ENCODE measurements at places on chromosomes 11 and 22.

GRCh38 chr11:76626921-76627401 is 43.6 kb downstream of the LRRC32 start:
- DNase-seq: no peak

GRCh38 chr11:120893440-120894201 is 130.3 kb upstream of the TBCEL start:
- no peak for DNase-seq

- DNase-seq: no peak
Observed at GRCh38 chr11:61574611-61575010, 6.3 kb downstream of the SYT7 start.

DNA sequence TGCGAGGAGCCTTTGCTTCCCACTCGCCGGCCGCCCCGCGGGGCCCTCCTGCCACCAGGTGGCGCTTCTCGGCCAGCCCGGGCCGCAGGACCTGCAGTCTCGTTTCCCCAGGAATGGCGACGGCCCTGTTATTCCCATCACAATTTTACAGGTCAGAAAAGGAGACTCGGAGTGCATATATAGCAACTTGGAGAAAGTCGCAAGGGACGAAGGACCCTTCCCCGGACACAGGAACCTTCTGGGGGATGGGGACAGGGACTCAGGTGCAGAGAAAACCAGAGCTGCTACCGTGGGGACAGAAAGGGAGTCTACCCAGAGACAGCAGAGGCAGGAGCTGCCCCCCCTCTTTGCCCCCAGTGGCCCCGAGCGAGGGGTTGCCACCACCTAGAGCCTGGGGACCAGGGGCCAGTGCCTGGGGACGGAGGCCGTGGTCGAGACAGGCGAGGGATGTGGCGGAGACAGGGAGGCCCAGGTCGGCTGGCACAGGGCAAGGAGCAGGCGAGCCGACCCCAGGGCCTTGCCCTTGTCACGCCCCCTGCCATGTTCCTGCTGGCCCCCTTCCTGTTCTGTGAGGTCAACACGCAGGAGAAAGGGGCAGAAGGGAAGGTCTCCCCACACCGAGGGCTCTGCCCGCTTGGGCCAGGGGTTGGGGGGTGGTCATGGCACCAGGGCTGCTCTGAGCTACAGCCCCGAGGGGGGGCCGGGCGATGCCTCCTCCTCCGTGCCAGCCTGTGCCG is 3.5 kb upstream of the KRTAP5-6 start:
- DNase-seq: peak; percentile 60

DNA sequence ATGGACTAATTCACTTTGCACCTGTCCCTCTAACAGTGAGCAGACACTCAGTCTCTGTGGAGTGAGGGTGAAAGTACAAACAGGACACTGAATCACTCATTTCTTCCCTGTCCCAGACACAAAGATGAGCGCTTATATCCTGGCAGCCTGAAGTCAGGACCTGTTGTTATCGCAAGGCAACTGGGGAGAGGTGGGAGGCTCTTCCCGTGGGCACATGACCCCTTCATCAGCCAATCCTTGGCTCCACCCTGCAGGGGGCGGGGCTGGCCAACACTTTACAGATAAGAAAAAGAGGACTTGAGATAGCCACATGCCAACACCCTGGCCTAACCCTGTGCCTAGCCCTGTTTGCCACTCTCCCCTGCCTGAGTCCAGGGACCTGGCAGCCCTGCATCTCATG is 29.5 kb upstream of the TESMIN start:
- DNase-seq: peak; percentile 88

DNA sequence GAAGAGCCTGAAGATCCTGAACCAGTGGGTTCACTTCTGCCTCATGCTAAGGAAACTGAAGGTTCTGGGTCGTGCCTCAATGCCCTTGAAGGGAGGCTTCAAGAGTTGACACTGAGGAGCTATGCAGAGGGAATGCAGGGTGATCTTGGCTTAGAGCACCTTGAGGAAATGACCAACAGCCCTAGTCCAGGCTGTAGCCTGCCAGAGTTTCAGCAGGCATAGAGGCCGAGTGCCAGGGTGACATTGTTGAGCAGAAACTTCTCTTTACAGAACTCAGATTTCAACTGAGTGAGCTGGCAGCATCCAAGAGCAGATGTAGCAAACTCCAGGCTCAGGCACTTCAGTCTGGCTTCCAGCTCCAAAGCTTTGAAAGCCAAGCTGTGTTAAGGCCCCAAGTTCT is 23.1 kb upstream of the CAPRIN1 start:
- no peak for DNase-seq

- DNase-seq: peak; percentile 57
Observed at GRCh38 chr11:107457205-107457557, 444 bp downstream of the CWF19L2 start.

DNA sequence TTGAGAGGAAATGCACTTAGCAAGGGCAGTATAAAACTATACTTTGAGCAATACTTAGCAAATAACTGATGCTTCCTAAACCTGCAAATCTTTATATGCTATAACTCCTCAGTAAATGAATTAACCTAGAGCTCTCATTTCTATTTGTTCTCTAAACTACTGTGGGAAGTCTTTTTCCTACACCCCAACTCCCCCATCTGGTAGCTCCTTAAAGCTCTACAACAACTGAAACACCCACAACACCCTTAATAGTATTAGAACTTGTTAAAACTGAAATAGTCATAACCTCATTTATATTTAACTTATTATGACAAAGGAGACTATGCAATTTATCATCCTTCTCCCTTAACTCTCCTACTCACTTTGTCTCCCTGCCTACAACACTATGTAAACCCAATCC is 43.4 kb downstream of the GUCY1A2 start:
- no peak for DNase-seq

DNA sequence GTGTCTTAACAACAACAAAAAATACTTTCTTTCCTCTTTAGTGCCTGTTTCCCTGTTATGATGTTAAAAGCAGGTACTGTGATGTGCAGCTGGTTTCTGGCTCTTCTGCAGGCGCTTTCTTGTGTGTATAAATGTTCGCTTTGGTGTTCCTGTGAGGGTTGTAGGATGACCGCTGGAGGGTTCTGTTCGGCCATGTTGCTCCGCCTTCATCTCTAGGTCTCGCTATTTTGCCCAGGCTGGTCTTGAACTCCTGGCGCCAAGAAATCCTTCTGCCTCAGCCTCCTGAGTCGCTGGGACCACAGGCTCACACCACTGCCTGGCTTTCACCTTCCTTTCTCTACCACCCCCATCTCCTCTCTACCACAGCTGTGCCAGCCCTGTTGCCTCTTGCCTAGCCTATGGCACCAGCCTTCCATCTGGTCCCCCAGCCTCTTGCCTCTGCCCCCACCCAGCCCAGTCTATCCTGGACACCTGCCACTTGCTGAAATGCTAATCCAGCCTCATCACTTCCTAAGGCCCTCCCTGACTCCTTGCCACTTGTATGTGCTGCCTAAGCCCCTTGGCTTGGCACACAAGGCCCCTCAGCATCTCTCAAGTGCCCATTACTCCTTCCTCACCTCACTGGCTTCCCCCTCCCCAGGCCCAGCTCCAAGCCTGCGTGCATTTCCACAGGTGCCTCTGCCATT is 5.5 kb downstream of the LRRC74B start:
- no peak for DNase-seq

DNA sequence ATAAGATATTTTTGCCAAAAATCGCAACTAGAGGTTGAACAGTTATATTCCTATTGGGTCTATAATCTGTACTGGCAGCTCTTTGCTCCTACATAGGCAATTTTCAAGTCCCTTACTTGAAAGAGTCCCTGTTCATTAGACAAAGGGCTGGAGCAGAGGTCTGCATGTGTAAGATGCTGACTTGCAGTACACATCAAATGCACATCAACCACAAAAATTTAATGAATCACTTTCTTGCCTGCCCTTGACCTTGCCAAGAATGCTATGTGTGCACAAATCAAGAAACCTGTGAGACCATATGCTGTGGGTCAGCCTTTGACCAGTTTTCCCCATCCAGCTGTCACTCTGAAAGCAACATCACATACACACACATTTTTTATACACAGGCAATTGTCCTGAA is 661.5 kb downstream of the LRRC4C start:
- no peak for DNase-seq

DNA sequence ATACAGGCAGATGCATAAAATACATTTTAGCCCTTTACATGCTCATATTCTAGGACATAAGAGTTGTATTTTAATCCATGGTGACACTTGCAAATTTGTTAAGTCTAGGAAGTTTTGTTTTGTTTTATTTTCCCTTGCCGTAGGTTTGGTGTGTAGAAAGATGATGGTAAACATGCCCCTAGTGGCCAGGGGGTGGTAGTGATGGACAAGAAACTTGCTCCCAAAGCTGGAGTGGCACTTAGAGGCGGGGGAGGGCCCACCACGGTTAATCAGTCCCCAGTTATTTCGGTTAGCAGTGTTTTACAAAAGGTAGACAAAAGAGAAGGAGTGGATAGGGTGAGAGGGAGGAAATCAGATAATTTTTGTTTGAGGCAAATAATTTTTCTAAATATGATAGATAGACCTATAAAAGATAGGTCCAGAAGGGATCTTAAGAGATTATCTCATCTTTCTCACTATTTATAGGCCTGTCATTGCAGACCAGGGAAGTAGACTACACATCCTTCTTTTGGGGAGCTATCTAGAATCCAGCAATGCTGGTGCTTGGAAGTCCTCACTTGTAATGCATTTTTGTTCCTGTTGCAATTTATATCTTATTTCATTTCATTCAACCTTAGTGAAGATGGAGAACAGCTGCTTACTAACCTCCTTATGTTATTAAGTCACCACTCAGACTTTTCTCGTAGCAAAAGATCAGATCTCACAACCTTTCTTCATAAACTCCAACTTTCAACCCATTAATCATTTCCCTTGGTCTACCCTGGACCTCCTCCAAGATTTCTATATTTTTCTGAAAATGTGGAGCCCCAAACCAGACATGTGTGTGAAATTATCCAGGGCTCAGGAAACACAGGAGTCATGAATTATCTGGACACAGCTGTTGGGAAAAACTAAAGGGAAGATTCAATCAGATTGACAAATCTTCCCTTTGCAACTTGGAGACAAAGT is 5.9 kb upstream of the BDNF start:
- no peak for DNase-seq

GRCh38 chr11:82930229-82930628 is 28.7 kb downstream of the DDIAS start:
- no peak for DNase-seq

- no peak for DNase-seq
Observed at GRCh38 chr11:84383576-84383975, 1097.4 kb upstream of the CCDC90B start.

- no peak for DNase-seq
Observed at GRCh38 chr11:122720107-122720881, 64.8 kb downstream of the UBASH3B start.

DNA sequence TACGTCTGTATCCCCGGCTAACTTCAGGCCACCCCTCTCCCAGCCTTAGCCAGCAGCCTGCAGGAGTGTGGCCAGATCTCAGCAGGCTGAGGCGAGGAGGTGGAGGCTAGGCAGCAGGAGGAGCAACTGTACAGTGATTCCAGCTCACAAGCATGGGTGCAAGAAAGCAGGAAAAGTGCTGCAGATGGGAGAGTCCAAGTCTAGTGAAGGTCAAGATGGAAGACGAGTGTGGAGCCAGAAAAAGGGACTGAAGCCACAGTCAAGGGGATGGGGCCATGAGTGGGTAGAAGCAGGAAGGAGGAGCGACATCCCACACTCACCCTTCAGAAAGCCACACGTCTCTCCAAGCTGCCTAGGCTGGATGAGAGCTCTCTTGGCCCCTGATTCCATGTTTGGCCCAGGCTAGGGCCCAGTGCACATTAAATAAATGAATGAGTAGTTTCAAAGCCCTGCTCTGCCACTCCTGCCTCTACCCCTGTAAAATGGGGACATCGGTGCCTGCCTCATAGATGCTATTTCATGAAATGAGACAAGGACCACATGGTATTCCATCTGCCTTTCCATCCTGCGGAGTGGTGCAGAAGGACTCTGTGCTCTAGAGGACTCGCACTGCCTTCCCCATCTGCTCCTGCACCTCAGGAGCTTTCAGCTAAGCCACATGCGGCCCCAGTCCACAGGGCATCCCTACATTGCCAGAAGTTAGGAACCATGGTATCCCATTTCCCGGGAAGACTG is 2.9 kb downstream of the YDJC start:
- no peak for DNase-seq

DNA sequence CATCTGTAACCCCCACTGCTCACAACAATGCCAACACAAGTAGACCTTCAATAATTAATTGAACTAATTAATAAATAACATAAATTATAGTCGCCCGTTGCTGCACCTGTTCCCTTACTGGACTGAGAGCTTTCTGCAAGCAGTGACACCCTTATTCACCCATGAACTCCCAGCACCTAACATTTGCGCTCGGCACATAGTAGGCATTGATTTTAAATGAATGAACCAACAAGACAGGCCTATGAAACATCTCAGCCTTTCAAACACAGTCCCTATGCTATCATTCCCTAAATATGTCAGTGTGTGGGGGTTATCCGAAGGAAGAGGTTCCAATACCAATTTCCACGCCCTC is 1.1 kb downstream of the THAP12 start:
- DNase-seq: no peak

DNA sequence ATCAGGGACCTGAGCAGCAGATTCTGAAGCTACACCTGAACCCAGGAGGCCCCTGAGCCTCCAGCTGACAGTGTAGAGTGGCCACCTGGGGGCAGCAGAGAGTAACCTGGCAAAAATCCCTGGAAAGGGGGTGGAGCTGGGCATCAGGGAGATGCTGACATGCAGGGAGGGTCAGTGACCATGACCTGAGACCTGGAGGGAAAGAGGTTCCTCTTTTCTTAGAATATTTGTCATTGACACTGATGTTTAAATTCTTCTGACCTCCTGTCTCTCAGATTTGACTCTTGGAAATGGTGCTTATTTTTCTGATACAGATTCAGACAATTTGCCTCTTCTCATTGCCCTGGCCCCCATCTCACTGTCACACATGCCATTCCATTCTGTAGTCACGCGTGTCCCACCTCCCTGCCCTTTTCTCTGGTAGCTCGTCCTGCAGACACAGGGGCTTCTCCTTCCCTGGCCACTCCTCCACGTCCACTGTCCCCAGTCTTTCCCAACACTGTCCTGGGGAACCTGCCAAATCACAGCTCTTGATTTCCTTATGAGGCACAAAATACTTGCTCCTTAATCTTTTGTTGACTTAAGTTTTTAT is 117.2 kb upstream of the IGLL5 start:
- DNase-seq: peak; percentile 39

DNA sequence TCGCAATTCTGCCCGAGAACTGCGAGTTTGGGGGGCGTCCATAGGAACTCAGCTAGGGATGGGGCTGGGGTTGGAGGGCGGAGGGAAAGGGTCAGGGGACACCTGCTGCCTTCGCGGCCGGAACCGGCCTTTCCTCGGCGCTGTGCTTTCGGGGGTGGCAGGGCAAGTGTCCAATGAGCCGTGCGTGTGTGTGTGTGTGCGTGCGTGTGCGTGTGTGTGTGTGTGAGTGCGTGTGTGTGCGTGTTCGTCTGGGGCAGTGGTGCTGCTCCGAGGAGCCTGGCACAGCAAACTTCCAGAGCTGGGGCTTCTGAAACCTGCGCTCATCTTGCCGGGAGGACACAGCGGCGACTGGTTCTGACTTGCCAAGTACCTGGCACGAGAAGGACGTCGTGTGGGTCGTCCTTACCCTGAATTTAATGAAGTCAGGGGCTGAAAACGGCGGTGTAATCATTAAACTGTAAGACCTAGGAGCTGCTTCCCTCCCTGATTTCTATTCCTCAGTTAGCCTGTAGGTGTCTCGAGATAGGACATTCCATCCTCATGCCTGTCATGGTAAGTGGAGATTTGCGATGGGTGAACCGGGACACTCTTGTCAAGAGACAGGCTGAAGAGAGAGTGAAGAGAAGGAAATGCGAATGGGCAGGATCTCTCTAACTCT is 27.0 kb upstream of the AMOTL1 start:
- DNase-seq: no peak
